ENCODE measurements at places on chromosomes 3 and 15.

GRCh38 chr3:126511291-126511690, 6.3 kb downstream of the UROC1 start:
- no peak for DNase-seq

- DNase-seq = no peak
Measured at GRCh38 chr3:28122227-28122626, 119.2 kb upstream of the CMC1 start.

DNA sequence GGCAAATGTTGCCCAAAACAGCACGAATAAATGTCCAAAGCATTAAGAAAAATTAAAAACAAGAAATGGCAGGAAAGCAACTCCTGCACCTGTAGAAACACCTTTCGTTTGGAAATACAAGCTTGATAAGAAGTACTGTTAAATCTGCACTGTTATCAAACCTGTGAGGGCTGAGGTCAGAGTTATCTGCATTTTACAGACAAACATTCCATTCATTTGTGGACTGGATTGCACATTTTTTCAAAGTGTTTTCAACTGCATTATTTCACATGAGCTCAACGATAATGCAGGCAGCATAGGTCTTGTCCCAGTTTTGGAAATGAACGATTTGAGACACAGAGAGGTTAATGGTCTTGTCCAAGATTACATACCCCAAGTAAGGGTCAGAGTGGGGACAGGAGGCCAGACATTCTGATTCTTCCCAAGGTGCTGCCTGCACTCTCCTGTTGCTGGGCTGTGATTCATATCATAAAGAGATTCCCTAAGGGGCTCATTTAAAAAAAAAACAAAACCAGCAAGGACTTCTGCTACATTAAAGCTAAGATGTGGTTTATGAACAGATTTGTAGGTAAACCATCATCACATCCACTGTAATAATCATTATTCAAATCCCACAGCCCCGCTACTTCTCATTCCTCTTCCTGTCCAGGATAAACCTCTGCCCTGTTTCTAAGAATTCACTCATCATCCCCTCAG, 13.0 kb downstream of the GUCA1C start:
- DNase-seq = no peak

- DNase-seq = no peak
Measured at GRCh38 chr3:113663761-113664160, 32.7 kb downstream of the USF3 start.

DNA sequence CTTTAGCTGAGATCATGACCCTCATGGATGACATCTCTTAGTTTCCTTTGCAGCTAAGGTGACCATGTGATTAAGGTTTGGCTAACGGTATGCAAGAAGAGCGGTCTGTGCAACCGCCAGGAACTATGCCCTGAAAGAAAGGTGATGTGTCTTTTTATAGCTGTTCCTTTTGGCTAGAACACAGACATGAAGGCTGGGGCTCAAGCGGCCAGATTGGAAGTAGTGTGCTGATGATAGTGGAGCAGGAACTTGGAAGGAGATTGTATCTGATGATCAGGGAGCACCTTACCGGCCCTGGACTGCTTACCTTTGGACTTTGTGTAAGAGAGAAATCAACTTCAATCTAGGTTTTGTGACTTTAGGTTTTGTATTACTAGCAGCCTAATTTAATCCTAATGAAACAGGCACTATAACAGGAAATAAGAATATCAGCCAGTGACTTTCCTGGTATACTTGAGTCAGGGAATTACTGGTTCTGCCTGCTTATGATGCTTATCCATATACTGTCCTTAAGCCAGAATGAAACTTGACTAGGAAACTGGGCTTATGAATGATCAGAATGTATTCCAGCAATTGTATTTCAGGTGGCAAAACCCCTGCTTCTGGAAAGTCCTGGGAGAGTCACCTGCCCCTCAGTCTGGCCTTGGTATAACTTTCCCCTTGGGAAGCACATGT, 164.3 kb upstream of the LRIG1 start:
- DNase-seq = no peak
